CD4-positive, alpha-beta T cell treated with Interleukin-10 for 1 hour (primary cell): ENCODE measurements at places on chromosomes 7 and 10.

GRCh38 chr10:70466951-70467350 lies 11.6 kb upstream of the PALD1 start:
- DNase-seq = no peak

DNA sequence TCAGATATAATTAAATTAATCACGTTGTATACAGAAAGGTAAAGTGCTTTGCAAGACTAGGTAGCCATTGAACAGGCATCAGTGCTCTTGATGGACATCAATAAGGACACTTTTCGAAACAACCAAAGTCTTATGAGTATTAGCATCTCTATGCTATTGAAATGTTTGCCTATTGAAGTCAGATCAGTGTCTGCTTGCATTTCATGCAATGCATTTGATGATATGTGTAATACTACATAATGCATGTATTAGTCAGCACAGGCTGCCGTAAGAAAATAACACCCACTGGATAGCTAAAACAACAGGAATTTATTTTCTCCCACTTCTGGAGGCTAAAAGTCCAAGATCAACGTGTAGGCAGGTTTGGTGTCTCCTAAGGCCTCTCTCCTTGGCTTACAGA lies 209.3 kb upstream of the PLXDC2 start:
- DNase-seq = no peak

DNA sequence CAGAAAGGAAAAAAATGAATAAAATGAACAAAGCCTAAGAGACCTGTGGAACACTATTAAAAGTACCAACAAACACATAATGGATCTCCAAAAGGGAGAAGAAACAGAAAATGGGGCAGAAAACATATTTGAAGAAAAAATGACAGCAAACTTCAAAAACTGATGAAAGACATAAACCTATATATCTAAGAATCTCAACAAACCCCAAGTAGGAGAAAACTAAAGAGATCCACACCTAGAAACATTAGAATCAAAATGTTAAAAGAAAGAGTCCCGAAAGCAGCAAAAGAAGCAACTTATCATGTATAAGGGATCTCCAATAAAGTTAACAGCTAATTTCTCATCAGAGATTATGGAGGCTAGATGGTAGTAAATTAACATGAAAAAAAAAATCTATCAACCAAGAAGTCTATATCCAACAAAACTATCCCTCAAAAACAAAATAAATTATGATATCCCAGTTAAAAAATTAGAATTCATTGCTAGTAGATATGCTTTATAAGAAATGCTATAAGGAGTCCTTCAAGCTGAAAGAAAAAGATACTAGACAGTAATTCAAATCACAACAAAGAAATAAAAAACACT lies 68.0 kb downstream of the DNAJC1 start:
- no peak for DNase-seq

DNA sequence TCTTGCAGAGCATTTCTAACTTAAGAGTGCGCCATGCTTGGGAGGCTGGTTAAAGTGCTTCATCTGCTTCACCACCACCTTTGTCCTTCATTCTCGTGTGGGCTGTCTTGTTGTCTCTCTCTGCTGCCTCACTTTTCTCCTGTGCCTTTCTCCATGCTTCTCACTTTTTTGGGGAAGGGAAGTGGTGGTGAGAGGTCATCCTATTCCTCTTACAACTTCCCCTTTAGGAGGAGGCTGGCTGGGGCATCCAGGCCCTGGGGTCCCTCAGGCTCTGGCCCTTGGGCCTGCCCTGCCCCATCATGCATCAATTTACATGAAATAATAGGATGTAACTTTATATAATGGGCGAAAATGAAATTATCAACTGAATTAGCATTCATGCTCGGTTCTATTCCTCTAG lies 39.9 kb upstream of the PIP4K2A start:
- no peak for DNase-seq

- no peak for DNase-seq
These were observed 26.8 kb upstream of the VAX1 start for GRCh38 chr10:117164592-117165537.

DNA sequence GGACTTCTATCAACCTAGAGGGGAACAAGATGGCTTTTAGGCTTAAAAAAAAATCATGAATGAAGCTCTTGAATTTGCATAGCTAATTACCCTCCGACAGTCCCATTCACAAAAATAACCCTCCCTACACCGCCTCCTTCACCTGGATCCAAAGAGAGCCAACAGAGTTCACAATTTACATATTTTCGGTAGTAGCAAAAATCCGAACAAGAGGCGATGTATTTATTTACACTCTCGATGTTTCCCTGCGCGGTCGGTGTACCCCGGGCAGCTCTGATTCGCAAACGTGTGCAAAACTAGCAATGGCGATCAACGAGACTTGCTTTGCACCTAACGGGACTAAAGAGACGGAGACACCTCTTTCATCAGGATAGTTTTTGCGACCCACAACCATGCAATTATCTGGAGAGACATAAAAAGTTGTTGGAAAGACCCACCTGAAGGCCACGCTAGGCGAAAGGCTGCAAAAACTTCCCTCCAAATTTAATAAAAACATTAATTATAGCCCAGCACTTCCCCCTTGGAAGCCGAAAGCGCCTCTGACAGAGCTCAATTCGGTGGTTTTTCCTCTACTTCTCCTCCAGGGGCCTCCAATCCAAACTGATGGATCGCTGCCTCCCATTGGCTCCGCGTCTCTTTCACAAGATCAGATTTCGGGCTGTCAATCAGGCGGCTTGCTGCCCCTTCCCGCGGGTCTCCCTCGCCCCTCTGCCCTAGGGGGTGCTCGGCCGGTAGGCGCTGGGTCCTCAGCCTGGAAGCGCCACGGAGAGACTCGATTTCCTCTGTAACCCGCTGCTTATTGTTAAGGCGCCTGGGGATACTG lies at the start of gene ETV1:
Gene ETV1 (minus strand): TSS at position 541 of the 823 bp plus-strand sequence. CDS start 614 bp downstream, outside the sequence.
- peak; percentile 18 for DNase-seq

- no peak for DNase-seq
These were observed 11.2 kb downstream of the MUC17 start for GRCh38 chr7:101031082-101031481.

DNA sequence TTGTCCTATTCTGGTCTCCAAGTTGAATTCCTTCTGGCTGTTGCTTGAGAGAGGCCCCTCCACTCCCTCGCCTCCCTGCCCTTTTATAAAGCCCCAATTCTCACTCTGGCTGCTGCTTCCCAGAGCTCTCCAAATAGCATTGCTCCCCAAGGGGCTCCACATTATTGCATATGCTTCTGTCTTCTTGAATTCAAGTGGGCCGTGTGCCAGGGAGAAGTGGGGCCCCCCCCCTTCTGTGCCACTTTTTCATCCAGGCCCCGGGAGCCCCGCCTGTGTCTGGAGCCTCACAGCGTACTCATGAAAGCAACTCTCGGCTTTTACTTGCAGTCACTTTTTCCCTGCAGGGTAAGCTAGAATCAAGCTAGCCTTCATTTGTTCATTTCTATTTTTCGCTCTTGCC lies 265.1 kb downstream of the CCSER2 start:
- DNase-seq = no peak

- no peak for DNase-seq
These were observed 594.5 kb downstream of the ACTR3B start for GRCh38 chr7:153354071-153354470.

DNA sequence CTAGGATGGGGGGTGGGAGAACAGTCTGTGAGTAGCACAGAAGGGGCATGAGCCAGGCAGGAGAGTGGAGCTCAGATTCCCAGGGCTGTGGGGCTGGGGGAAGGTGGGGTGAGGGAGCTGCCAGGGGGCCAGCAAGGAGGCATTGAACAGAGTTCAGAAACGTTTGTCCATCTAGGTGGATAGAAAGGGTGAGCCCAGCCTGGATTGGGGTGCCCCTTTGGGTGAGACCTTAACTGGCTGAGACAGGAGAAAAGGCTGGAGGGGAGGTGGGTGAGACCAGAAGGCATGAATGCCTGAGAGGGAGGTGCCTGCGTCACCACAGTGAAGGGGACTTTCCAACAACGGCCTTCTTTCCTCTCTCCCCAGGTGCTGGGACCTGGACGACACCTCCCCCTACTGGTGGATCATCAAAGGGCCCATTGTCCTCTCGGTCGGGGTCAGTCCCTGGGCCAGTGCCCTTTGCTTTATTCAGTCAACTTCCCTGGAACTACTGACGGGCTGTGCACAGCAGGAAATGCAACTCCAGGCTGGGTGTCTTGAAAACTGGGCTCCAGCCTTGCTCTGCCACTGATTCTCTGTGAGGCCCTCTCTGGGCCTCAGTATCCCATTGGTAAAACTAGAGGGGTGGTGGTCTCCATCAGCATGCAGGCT lies 11.0 kb downstream of the GHRHR start:
- peak; percentile 18 for DNase-seq

DNA sequence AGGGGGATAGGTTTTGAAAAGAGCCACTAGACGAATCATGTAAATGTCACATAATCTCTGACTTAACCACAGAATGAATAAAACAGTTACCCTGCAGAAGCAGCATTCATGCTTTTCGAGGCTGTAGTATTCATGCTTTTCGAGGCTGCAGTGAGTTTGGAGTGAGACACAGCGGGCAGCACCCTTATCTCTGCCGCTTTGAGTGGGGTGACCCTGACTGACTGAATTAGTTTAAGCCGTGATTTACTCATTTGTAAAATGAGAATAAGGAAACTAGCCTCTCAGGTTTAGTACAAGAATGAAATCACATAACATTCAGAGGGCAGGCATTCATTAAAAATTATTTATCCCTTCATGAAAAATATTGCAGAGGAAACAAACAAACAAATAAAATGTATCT lies 92.8 kb upstream of the KMT2C start:
- DNase-seq = no peak

- DNase-seq = no peak
These were observed 20.0 kb downstream of the LAMB1 start for GRCh38 chr7:107982918-107983389.
